ENCODE measurements at places on chromosomes 5 and 9.

DNA sequence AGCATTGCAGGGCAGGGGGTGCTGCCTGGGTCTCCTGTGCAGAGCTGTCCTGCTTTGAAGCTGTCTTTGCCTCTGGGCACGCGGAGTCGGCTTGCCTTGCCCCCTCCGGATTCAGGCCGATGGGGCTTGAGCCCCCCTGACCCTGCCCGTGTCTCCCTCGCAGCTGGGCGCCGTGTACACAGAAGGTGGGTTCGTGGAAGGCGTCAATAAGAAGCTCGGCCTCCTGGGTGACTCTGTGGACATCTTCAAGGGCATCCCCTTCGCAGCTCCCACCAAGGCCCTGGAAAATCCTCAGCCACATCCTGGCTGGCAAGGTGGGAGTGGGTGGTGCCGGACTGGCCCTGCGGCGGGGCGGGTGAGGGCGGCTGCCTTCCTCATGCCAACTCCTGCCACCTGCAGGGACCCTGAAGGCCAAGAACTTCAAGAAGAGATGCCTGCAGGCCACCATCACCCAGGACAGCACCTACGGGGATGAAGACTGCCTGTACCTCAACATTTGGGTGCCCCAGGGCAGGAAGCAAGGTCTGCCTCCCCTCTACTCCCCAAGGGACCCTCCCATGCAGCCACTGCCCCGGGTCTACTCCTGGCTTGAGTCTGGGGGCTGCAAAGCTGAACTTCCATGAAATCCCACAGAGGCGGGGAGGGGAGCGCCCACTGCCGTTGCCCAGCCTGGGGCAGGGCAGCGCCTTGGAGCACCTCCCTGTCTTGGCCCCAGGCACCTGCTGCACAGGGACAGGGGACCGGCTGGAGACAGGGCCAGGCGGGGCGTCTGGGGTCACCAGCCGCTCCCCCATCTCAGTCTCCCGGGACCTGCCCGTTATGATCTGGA, 2.7 kb downstream of the CEL start:
- no peak for DNase-seq

DNA sequence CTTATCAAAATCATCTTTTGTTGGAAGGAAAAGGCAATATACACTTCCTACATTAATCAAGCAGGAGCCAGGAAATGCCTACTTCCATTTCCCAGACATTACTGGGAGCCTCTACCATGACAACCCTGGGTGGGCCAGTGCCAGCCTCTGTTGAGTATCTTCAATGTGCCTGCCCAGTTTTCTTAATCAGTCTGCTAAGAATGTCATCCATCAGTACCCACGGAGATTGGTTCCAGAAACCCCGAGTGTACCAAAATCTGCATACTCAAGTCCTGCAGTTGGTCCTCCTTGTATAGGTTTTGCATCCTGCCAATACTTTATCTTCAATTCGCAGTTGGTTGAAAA, 82.4 kb downstream of the MARCHF3 start:
- DNase-seq = no peak

GRCh38 chr5:88244686-88245085, 24.0 kb downstream of the TMEM161B start:
- no peak for DNase-seq

DNA sequence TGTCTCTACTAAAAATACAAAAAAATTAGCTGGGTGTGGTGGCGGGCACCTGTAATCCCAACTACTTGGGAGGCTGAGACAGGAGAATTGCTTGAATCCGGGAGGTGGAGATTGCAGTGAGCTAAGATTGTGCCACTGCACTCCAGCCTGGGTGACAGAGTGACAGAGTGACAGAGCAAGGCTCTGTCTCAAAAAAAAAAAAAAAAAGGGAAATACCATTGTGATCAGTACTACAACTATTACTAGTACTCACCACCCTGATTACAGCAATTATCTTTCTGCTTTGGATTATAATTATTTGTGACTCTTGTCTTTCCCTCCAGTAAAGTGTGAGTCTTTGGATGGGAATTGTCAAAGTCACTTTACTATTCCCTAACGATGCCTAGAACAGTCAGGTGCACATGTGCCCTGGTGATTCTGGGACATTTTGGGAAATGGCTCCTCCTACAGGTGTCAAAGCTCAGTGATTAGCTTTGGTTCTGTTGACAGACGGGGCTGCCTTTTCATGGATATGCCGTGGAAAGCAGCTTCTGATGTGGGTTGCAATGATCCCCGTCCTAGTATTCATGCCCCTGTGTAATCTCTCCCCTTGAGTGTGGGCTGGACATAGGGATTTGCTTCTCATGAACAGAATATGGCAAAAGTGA, 31.8 kb upstream of the FRRS1L start:
- no peak for DNase-seq

DNA sequence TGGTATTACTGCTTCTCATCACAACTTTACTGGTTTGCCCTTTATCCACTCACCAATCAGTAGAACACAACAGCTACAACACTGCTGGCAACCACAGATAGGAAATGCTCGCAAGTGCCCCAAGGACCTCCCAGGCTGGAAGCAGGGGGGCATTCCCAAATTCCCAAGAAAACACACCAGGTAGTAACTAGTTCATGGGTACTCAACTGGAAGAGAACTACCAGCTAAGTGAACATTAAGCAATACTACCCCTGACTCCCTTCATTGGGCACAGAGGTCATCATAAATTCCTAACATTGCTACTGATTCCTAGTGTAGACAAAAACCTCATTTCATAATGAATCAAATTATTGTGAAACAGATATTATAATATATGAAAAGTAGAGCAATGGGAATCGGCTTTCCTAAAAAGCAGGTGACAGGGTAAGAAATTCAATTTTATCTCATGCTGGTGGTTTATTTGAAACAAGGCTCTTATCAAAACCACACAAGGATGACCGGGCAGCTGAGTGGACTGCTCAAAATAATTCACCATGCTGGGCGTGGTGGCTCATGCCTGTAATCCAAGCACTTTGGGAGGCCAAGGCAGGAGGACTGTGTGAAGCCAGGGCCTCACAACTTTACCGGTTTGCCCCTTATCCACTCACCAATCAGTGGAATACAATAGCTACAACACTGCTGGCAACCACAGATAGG, 81.6 kb downstream of the TLE1 start:
- DNase-seq = no peak

- DNase-seq = no peak
Observed at GRCh38 chr9:115367780-115368525, 250.0 kb upstream of the TNC start.

DNA sequence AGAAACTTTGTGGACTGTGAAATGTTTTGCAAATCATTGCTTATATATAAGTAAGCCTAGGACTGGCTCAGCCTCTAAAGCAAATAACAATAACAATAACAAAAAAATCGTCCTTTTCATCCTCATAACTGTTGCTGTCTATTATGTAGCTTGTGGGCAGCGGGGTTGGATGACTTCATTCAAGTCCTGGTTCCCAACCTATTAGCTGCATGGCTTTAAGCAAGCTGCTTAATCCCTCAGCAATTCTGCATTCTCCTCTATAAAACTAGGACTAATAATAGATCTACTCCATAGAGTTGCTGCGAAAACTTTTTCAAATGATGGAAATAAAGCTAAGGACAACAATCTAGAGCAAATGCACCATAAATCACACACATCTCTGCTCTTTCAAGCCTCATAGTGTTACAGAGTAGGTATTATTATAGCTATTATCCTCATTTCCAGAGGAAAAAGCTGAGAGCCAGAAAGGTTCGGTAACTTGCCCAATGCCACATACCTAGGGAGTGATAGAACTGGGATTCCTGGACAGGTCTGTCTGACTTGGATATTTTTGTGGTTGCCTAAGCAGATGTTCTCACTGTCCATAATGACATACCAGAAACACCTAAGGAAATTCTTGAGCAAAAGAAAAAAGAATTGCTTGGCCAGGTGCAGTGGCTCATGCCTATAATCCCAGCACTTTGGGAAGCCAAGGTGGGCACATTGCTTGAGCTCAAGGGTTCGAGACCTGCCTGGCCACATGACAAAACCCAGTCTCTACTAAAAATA, 98.8 kb upstream of the ADRA1B start:
- DNase-seq = no peak

DNA sequence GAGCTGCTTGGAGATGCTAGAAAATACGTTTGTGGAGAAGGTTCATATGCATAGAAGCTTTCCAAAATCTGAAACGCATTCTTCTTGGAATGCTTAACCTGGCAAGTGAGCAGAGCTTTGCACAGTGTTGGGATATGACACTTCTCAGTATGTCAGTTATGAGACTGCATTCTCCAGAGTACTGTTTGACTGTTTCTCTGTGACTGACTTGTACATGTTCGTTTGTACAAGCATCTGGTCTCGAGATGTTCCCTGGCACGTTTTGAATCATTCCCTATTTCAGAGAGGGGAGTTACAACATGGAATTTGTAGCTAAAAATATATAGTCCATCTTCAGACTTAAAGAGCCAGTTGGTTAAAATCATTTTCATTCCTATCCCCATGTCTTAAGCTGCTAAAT, 272.4 kb downstream of the ARRDC3 start:
- DNase-seq = no peak

GRCh38 chr5:61071526-61071925, 90.7 kb downstream of the SMIM15 start:
- no peak for DNase-seq

DNA sequence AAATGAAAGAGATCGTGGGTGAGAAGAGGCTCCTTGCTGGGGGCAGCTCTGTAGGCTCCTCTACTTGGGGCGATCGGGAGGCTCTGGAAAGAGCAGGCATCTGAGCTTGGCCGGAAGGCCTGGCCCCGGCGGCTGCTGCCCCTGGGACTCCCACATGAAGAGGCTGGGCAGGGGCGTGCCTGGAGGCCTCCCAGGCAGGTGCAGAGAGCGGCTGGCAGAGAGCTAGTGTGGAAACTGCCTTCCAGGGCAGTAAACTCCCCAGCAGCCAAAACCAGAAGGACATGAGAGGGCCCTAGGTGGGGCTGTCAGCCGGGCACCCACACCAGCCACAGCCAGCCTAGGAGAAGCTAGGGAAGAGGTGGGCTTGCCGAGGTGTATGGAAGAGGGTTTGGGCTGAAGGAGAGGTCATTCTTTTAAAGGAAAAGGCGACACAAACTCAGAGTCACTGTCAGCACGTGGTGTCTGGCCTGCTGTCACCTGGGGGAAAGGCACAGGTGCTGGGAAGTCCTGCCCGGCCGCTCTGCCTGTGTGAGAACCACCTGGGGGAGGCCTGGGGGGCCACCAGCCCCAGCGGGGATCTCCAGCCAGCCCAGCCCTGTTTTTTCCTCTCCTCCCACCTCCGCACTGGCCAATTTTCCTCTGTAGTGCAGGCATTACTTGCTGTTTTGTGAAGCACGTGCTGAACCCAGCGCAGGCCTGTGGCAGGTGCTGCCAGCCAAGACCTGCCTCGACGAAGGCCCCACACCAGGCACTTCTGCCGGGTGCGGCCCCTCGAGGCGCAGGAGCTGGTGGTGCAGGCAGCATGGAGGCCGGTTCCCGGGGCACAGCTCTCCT, 44.8 kb upstream of the EGFL7 start:
- no peak for DNase-seq

DNA sequence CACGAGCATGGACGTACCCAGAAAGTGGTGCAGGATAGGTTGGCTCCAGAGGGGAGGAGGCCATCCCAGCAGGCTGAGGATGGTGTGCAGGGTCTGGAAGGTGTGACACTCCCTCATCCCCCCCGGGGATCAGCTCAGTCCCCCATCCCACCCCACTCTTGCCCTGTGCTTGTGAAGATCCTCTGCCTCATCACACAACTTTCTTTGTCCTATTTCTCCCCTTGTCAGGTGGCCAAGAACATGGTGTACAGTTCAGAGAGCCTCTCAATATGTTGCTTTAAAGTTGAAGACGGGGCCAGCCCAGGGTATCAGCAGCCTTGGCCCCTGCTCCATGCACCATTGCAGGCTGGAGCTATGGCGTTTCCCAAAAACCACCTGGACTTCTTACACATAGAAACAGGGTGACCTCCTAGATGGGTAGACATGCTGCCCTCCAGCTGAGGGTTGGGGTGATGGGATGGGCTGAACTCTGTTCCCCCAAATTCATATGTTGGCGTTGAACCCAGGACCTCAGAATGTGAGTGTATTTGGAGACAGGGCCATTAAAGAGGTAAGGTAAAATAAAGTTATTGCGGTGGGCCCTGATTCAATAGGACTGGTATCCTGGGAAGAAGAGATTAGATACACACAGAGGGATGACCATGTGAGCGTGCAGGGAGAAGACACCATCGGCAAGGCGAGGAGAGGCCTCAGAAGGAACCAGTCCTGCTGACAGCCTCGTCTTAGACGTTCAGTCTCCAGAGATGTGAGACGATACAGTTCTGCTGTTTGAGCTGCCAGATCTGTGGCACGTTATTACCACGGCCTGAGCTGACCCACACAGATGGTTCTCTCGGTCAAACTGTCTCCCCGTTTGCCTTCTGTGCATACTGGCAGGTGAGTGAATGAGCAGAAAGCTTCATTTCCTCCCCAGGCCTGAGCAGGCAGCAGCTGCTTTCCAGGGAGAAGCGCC, 272.5 kb downstream of the GADD45G start:
- no peak for DNase-seq

GRCh38 chr5:159704160-159704559, 212.1 kb upstream of the ADRA1B start:
- no peak for DNase-seq

GRCh38 chr9:23526806-23527205, 299.2 kb downstream of the ELAVL2 start:
- no peak for DNase-seq

DNA sequence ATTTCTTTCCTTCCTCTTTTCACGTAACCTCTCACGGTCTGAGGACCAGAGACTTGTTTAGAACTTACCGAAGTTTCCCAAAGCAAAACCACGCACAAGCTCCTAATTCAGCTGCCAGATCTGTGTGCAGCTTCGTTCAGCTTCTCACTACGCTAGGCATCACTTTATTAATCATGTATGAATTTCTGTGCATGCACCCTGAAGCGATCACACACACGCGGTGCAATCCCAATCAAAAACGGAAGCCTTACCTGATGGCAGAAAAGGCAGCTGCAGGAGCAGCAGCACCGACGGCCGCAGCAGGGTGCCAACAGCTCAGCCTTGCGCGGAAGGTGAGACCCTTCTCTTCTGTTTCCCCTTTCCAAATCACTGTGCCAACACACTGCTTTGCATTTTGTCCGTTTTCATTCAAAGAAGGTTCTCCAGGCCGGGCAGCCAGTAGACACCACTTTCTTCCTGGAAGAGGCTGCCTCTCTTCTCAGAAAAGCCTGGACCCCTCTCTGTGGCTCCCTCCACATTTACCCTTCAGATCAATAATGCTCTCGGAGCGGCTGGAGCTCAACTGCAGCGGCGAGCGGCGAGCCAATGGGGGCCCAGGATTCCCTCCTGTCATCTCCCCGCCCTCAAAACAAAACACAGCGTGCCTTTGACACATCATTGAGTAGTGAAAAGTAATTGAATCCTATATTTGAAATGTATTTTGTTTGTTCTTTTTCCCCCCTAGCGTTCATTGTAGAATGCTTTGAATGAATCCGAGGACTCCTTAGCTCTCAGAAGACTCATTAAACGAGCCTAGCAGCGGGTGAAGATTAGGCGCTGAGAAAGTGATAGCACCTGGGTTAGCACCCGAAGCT, at the start of gene CDH12:
Gene CDH12, minus strand, starts transcription at position 538 of the 854 bp plus-strand sequence.
- DNase-seq = no peak

DNA sequence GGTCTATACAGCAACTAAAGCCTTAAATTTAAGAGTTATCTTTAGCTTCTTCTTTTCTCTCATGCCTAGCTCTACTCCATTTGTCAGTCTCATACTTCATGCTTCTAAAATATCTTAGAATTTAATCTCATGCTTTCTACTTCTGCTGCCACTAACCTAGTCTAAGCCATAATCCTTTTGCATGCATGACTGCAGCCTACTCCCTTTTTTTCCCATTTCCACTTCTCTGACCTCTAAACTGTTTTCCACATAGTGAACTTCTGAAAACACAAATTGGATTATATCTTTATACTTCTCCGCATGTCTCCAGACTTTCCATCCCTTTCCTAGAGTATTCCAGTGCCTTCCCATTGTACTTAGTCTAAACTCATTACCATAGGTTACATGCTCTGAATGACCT, 193.0 kb downstream of the XRCC4 start:
- DNase-seq = no peak

All from activated T-helper 9 cell treated with anti-CD3 and anti-CD28 coated beads, Interleukin-2, amount 50 U/mL, for 16 hours (primary cell).